ENCODE measurements at places on chromosomes 7 and 10. TPM values are rescaled to one million over a fixed set of nuclear protein-coding genes. Genes with fewer than 3 reads are reported as not detected.

DNA sequence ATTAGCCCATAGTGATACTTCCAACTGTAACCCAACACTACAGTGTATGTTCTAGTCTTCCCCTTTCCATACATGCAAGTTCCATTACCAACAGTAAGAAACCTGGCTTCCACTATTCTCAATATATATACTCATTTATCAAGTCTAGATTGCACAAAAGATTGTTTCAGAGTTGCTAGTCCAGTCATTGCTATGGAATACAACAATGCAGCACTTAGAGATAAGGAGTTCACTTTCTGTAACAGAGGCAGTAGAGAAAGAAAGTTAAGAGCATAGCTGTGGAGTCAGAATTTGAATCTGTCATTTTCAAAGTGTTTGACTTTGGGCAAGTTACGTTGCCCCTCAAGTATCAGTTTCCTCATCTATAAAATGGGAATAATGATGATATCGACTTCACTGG lies 90.1 kb downstream of the RTKN2 start:
- no peak for DNase-seq

DNA sequence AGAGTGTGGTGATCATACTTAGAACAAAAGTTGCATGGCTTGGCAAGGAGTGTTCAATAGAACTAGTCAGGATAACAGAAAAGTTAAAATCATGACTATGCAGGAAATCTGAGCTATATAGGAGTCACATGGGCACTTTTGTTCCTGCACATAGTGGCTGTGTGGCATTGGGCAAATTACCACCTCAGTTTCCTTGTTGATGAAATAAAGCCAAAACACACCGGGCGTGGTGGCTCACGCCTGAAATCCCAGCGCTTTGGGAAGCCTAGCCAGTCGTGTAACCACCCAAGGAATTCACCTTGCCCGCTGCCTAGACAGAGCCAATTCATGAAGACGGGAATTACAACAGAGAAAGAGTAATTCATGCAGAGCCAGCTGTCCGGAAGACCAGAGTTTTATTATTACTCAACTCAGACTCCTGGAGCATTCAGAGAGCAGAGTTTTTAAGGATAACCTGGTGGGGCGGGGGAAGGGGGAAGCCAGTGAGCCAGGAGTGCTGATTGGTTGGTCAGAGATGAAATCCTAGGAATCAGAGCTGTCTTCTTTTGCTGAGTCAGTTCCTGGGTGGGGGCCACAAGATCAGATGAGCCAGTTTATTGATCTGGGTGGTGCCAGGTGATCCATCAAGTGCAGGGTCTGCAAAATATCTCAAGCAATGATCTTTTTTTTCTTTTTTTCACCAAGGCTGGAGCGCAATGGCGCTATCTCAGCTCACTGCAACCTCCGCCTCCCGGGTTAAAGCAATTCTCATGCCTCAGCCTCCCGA lies 6.4 kb upstream of the MKRN1 start:
- DNase-seq: no peak

GRCh38 chr7:43643846-43644245 lies 60.9 kb downstream of the STK17A start:
- DNase-seq: no peak

- no peak for DNase-seq
Observed at GRCh38 chr10:129629911-129630310, 162.9 kb downstream of the MGMT start.

- no peak for DNase-seq
Observed at GRCh38 chr7:17787257-17787656, 153.0 kb downstream of the SNX13 start.

DNA sequence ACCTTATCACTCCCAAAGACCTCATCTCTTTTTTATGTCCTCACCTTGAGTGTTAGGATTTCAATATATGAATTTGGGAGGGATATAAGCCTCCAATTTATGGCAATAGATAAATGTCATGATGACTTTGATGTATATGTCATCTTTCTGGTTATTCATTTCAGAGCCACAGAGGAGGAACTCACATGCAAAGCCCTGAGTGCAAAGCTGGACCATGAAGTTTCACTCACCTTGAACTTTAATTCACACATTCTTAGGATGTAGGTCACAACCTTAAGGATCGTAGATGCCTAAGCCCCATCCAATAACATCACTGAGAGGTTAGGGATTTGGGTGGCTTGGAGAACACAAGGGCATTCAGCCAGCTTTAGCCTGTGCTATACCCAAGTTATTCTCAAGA lies 81.9 kb upstream of the ZPBP start:
- no peak for DNase-seq

DNA sequence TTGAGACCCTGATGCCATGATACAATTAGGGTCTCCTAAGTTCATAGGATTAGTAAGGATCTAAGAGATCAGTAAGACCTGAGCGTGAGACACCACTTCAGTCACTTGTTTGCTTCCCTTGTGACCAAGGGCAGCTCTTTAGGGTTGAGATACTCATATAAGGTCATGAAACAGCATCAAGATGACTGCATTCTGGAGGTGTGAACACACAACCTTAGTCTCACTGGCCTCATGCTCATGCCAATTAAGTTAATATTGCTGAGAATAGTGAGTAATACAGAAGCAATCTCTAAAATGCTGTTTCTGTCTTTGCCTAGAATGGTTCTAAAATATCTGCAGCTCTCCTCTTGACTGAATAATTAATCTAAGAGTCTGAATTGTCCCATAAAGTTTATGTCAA lies 39.6 kb upstream of the KLHL7 start:
- DNase-seq: no peak

GRCh38 chr7:105952917-105953595 lies 10.0 kb upstream of the CDHR3 start:
- DNase-seq: no peak

DNA sequence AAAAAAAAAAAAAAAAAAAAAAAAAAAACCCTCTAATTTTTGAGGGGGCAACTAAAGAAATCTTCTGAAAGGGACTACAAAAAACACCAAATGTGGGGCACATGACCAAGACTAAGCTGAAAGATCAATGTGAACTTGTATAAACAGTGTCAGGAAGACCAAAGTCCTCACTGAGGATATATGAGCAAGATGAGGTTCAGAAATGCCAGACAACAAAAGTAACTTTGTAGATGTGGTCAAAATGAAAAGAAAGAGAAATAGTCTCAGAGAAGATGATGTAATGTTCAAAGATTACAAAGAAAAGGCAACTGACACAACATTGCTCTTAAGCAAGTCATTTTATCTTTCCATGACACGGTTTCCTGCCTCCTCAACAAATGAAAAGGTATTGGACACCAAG lies 48.7 kb upstream of the PTPRZ1 start:
- no peak for DNase-seq

DNA sequence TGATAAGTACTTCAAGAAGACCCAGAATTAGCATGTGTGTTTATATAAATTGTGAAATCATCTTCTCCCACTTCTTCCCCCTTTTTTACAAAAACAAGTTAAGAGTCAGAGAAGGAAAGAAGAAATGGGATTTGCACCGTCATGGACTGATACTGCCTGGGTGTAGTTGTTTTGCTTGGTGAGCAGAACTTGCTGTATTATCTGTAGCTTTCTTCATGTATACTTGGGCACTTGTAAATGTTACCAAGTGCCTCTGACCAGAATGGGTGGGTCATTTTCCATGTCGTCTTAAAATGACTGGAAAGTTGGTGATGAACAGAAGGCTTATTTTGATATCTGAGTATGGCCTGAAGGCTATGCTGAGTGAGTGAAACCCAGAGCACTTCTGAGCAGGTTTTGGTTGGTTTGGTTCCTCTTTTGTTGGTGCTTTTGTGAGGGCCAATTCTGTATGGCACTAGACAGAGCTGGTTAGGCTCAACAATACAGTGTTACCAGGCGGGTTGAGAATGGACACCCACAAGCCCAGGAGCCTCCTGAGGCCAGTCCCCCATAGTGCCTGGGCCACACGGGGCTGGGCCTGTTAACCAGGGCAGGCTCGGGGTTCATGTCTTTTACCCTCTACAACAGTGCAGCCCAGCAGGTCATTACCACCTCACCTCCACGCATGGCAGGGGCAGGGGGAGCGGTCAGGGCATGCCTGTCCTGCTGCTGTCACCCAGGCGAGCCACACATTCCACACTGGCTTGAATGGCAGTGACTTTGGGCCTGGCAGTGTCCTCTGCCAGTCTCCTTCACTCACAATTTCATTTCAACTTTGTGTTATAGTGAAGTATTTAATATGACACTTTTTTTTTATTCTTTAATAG lies 115.1 kb downstream of the CCNY start:
- no peak for DNase-seq

DNA sequence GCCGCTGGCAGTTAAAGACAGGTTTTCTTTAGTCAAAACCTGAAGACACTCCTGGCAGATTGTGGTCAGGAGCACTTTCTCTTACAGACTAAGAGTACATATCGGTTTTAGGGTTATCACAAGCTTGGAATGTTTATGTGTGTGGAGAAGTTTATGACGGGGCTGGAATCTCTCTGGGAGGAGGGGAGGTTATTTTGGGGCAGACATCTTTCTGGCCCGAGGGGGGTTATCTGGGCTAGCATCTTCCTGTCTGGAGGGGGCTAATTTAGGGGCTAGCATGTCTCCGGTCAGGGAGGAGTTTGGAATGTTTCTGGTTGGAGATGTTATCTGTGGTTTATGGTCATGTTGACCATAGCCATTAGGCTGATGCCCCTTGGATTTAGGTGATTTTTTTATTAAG lies 141.2 kb upstream of the KIF5B start:
- DNase-seq: no peak

DNA sequence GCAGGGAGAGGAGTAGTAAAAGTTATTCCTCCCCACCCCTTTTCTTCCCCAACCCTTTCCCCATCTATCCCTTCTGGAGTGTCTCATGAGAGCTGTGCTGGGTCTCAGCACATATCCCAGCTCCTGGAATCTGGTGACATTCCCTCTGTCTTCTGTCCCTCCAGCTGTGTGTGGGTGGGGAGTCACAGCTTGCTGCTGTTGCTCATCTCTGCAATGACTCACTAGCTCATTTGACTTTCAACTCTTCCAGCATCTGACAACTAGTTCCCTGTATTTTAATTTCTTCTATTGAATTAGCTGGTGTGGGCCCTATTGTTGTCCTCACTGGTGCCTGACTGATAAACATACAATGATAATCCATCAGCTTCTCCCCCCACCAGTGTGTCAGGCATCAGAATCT lies 198.9 kb upstream of the AUTS2 start:
- no peak for DNase-seq

Gene FAM107B
- 86.2 TPM for total RNA-seq

Gene CYP3A5
- 15.1 TPM for total RNA-seq

Gene ITGB1
- 517 TPM for total RNA-seq

Gene GLCCI1
- total RNA-seq: 45.1 TPM

Gene SORCS1
- total RNA-seq: 0.23 TPM

Gene SFTPA1
- 11,191 TPM for total RNA-seq

Gene ZMIZ2
- total RNA-seq: 95.4 TPM
